ENCODE measurements at places on chromosomes 13 and 19.

- DNase-seq: peak; percentile 71
Measured at GRCh38 chr19:40716031-40716481, 630 bp downstream of the COQ8B start.

DNA sequence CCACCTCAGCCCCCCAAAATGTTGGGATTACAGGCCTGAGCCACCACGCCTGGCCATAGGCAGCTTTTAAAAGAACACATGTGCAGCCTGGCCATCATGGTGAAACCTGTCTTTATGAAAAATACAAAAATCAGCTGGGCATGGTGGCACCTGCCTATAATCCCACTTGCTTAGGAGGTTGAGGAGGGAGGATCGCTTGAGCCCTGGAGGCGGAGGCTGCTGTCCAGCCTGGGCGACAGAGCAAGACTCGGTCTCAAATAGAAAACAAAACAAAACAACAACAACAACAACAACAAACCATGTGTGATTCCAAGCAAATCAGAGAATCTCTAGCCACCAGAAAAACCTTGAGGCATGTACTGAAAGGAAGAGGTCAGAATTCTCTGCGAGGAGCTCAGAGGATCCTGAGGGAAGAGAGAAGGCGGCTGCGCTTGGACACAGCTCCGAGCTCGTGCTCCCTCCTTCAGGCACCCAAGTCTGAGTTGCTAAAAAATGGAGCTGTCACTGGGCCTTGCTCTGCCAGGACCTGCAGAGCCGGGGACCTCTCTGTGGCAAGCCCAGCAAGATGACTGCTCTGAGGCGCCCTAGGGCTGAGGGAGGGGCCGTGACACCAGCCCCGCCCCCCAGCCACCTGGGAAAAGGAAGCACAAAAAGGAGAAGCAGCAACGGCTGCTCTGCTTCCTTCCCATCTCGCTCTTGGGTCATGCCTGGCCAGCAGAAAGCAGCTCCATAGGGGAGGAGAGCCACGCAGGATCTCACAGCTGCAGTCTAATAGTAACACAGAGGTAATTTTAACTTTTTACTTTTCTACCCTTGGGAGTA is at the start of gene ARL11:
Gene ARL11, plus strand, starts transcription at position 677 of the 822 bp plus-strand sequence. CDS start 1,941 bp downstream, outside the sequence.
- DNase-seq: peak; percentile 41

GRCh38 chr13:75760131-75761021 is 124.2 kb downstream of the LMO7 start:
- no peak for DNase-seq

DNA sequence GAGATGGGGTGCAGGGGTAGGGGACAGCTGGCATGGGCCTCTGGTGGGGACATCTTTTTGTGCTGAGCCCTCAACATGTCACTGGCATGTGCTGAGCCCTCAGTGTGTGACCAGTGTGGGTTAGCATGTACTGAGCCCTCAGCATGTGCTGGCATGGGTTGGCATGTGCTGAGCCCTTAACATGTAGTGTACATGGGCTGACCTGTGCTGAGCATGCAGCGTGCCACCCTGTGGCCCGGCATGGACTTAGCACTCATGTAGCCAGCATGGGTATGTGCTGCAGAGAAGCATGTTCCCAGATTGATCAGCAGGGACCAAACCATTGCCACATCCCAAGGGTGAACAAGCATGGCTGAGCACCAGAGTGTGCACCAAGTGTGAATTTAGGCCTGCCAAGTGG is 11.5 kb downstream of the HIPK4 start:
- DNase-seq: no peak

GRCh38 chr19:13574933-13575332 is 68.7 kb upstream of the CACNA1A start:
- no peak for DNase-seq

DNA sequence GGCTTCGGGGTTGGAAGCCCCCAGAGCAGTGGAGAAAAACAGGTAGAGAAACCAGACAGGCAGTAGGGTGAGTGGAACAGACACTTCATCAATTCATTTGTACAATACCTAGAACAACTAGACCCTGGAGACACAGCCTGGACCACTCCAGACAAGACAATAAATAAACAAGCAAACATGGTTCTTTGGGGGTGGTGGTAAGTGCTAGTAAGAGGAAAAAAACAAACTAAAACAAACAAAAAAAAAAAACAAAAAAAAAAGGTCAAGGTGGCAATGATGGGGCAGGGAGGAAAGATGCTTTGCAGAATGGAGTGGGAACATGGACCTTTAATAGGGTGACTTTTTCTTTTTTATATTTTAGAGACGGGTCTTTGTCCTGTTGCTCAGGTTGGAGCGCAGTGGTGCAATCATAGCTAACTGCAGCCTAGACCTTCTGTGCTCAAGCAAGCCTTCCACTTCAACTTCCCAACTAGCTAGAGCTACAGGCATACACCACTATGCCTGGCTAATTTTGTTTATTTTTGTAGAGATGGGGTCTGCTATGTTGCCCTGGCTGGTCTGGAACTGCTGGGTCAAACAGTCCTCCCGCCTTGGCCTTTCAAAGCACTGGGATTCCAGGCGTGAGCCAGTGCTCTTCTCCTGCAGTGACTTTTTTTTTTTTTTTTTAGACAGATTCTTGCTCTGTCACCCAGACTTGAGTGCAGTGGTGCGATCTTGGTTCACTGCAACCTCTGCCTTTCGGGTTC is 3.1 kb downstream of the JUNB start:
- DNase-seq: no peak

DNA sequence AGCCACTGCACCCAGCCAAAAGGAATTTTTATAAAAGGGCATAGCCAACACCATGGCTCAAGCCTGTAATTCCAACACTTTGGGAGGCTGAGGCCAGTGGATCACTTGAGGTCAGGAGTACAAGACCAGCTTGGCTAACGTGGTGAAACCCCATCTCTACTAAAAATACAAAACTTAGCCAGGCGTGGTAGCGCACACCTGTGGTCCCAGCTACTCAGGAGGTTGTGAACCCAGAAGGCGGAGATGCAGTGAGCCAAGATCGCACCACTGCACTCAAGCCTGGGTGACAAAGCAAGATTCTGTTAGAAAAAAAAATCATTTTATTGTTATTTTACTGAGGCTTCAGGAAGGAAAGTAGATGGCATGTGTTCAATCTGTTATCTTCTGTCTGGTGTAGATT is 31.3 kb upstream of the FOXO1 start:
- no peak for DNase-seq

- DNase-seq: no peak
Measured at GRCh38 chr19:30388819-30389218, 16.6 kb downstream of the ZNF536 start.

DNA sequence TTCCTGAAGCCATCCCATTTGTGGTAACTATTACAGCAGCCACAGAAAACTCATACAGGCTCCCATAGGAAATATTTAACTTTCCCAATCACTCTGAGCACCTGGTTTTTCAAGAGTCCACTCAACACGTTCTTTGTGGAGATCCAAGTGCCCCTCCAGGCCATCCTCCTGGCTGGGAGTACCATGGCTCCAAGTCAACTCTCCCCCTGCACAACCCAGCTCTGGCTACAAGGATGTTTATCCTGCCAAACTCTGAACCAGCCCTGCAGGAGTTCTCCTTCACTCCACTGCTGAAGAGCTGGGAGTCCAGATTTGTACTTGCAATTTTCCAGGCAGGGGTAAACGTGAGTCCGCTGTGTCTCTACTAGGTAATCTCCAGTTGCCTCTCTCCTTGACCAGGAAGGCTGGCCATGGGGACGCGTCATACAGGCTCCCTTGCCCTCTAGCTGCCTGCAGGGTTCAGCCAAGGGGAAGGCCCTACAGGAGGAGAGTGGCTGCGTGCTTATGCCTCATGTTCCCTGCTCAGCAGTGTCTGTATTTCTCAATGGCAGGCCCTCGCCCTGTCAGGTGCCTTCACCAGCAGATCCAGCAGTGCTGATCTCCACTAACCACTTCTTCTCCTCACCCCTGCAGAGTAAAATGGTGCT is 29.9 kb upstream of the ARGLU1 start:
- DNase-seq: no peak

DNA sequence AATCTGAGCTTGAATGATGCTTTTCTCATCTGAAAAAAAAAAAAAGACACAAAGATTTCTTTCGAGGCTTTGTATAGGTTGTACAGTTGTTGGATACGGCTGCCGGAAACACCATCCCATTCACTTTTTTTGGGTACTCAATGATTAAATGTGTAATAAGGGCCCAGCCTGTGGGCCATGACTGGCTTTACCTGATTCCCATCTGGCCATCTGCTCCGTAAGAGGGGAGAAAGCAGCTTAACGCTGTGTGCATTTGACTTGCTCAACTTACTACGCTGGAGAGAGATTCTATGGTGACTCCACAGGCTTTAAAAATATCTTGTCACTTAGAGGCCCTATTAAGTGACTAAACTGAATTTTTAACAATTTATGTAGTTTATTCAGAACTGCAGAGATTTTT is 731 bp downstream of the ZNF558 start:
- DNase-seq: no peak

DNA sequence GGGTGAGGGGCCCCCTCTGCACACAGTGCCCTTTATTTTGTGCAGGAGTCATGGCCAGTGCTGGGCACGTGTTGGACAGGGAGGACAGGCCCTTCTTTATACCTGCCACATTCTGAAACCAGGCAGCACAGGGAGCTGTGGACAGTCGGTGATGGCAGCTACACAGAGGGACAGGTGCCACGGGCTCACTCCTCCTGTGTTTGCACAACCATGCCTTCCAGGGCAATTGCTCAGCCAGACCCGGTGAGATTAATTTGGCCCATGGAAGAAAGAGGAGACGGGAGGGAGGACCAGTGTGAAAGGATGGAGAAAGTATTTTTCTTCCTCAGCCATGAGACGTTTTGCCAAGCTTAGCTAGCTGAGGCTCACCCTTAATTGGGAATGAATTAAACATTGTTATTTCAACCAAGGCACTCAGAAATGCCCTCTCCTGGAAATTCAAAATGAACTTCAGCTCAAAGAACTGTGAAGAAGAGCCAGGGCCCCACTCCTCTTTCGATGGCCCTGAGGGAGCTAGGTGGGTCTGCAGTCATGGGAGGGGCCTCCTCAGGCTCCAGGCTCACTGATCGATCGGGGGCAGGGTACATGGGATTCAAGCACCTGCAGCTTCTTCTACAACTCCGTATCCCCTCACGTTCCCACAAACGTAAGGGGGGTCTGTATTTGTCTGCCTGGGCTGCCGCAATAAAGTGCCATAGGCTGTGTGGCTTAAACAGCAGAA is 41.2 kb downstream of the SHISA2 start:
- no peak for DNase-seq

- no peak for DNase-seq
Measured at GRCh38 chr13:33229446-33230177, 55.9 kb downstream of the STARD13 start.

DNA sequence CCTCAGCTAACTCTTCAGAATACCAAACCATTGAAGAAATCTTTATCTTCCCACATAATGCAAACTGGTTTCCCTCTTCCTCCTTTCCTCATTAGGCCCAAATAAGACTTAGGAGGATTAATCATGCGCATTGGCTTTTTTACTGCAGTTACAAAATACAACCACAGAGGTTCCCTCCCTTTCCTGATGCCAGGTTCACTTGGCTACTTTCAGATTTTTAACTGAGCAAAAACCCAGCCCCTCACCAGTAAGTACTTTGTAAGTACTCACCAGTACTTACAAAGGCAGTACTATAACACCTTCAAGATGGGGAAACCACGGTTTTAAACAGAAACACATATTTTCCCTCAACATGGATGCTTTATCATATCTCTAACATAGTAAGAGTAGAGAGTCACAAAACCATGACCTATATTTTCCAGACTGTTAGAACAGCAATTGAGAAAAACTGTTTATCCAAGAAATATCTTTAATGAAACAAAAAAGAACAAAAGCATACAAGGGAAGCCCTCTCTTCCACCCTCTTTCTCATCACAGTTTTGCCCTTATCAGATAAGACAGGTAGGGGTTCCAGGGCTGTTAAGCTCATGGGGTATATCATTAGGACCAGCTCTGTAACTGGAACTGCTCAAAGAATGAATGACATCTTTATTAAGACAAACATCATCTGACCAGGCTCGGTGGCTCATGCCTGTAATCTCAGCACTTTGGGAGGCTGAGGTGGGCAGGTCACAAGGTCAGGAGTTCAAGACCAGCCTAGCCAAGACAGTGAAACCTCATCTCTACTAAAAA is 12.7 kb downstream of the FOXO1 start:
- DNase-seq: no peak

GRCh38 chr13:27194895-27195764 is 23.5 kb upstream of the USP12 start:
- DNase-seq: no peak

GRCh38 chr19:28542394-28543243 is 670.3 kb downstream of the UQCRFS1 start:
- no peak for DNase-seq

DNA sequence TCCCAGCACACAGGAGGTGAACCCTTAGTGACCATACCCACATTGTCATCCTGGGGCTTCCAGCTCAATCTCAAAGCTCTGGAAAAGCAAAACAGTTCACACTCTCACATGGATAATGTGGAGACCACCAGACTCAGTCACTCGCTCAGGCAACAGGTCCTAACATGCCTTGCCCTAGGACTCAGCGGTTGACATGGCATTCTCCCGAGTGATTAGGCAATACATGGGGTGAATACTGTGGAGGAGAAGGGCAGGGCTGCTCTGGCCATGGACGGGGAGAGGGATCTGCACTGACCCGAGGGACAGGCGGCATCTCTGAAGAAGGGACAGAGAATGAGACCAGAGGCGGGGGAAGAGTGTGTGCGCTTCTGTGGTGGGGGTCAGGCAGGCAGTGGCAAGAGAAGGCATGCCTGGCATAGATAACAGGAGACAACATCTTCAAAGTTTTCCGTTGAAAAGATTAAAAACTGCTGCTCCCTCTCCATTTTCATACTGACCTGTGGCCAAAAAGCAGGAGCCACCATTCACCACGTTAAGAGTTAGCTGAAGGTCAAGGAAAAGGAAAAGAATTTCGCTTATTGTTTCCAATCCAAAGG is 44.5 kb upstream of the EPHX3 start:
- DNase-seq: no peak

DNA sequence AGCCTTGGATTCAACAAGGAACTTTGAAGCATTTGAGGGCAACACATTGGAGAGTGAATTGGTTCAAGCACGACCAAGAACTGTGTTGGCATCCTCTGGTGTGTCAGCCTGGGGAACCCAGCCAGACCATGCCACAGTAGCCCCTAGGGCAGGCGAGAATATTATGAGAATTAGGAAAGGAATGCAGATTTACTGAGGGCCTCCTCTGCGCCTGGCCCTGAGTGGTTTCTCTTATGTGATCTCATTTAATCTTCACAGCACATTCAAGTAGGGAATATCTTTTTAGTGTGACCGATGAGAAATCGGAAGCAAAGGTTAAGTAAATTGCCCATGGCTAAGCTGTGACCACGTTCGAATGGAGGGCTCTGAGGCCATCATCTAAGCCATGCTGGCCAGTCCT is 15.3 kb upstream of the ERICH6B start:
- DNase-seq: no peak

Measured in activated gamma-delta T cell treated with Interleukin-2 at 50 U/mL for 16 hours (primary cell).